ENCODE measurements at places on chromosomes 6 and 20. TPM values are rescaled to one million over a fixed set of nuclear protein-coding genes. Genes with fewer than 3 reads are reported as not detected.

DNA sequence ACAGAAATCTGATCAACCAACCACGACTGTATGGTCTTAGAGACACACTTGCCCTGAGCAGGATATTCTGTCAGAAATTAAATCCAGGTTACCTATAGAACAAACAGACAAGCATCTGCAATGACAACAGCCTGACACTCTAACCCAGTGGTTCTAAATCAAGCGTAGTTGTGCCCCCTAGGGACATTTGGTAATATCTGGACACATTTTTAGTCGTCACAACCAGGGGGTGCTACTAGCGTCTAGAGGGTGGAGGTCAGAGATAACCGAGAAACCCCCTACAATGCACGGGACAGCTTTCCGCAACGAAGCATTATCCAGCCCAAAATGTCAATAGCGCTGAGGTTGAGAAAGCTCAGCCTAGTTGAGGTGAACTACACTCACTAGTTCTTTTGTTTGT is 32.3 kb downstream of the ID4 start:
- no peaks in the 10 kb centered on the region for H3K36me3 ChIP-seq
- no peak for DNase-seq
- H3K4me1 ChIP-seq: no peaks in the 10 kb centered on the region
- H3K27me3 ChIP-seq: no peaks in the 10 kb centered on the region
- H3K4me3 ChIP-seq: no peak overlapping the region

DNA sequence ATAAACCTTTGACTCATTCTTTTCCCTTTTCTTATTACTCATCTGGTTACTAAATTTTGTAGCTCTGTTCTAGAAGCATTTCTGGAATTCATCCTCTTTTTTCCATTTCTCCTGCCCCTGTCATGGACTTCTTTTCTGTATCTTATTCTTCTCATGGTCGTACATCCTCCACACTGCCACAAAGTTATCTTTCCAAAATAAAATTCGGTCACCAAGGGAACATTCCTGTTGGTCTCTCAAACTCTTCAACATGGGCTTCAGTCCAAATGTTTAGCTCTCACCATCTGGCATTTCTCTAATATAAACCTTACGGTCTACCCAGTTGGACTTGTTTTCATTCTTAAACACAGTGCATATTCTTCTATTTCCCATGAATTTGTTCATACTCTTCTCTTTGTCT is 428.8 kb upstream of the ID4 start:
- H3K27me3 ChIP-seq: no peaks in the 10 kb centered on the region
- DNase-seq: no peak
- no peaks in the 10 kb centered on the region for H3K36me3 ChIP-seq

BPIFB6 gene
- not detected for total RNA-seq

GGTLC1 gene
- total RNA-seq: not detected

DNA sequence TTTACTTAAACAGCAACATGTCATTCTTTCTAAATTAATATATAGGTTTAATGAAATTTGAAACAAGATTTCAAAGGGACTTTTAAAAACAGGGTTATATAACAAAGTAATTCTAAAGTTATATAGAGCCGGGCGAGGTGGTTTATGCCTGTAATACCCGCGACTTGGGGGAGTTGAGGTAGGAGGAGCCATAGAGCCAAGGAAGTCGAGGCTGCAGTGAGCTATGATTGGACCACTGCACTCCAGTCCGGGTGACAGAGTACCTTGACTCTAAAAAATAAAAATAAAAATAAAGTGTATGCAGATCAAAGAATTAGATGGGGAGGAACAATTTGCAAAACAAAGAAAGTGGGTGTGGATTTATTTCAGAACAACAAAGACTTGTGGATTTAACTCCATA is 151.1 kb upstream of the GLP1R start:
- DNase-seq: no peak
- no peaks in the 10 kb centered on the region for H3K36me3 ChIP-seq
- H3K27me3 ChIP-seq: no peaks in the 10 kb centered on the region
- no peak overlapping the region for H3K27ac ChIP-seq
- H3K4me3 ChIP-seq: no peak overlapping the region

- H3K27ac ChIP-seq: peak overlapping the region; percentile 72
- H3K4me1 ChIP-seq: peaks cover 14% of the 10 kb centered on the region
- no peak for DNase-seq
- H3K36me3 ChIP-seq: no peaks in the 10 kb centered on the region
- H3K4me3 ChIP-seq: no peak overlapping the region
These were observed 2.1 kb downstream of the FAM210B start for GRCh38 chr20:56360908-56361205.

- no peaks in the 10 kb centered on the region for H3K27me3 ChIP-seq
- H3K36me3 ChIP-seq: no peaks in the 10 kb centered on the region
- H3K4me3 ChIP-seq: no peak overlapping the region
- DNase-seq: no peak
- H3K27ac ChIP-seq: no peak overlapping the region
These were observed 131.1 kb upstream of the CEP162 start for GRCh38 chr6:84358581-84358980.

PNPLA1 gene
- not detected for total RNA-seq

NKAIN4 gene
- not detected for total RNA-seq

DNA sequence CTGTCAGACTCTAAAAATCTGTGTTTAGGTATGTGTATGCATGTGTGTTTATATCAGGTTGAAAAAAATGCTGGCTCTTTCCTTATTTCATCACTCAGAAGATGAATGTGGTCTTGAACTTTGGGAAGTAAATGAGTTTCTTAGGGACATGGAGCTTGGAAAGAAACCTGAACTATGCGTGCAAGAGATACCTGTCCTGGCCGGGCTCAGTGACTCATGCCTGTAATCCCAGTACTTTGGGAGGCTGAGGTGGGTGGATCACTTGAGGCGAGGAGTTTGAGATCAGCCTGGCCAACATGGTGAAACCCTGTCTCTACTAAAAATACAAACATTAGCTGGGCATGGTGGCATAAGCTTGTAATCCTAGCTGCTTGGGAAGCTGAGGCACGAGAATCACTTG is 4.4 kb upstream of the GLP1R start:
- H3K27me3 ChIP-seq: peaks cover 19% of the 10 kb centered on the region
- no peak overlapping the region for H3K27ac ChIP-seq
- H3K4me3 ChIP-seq: no peak overlapping the region
- no peaks in the 10 kb centered on the region for H3K4me1 ChIP-seq
- DNase-seq: no peak

- H3K4me3 ChIP-seq: no peak overlapping the region
- H3K27me3 ChIP-seq: no peaks in the 10 kb centered on the region
- DNase-seq: no peak
These were observed 169.5 kb upstream of the BEND3 start for GRCh38 chr6:107284805-107285204.

ENPP1 gene
- total RNA-seq: 2.2 TPM

OOEP gene
- not detected for total RNA-seq

CRISP2 gene
- total RNA-seq: not detected

- no peaks in the 10 kb centered on the region for H3K4me1 ChIP-seq
- no peaks in the 10 kb centered on the region for H3K27me3 ChIP-seq
- H3K27ac ChIP-seq: no peak overlapping the region
- DNase-seq: no peak
- H3K36me3 ChIP-seq: no peaks in the 10 kb centered on the region
- H3K4me3 ChIP-seq: no peak overlapping the region
These were observed 48.5 kb downstream of the COL12A1 start for GRCh38 chr6:75157336-75157735.

DNA sequence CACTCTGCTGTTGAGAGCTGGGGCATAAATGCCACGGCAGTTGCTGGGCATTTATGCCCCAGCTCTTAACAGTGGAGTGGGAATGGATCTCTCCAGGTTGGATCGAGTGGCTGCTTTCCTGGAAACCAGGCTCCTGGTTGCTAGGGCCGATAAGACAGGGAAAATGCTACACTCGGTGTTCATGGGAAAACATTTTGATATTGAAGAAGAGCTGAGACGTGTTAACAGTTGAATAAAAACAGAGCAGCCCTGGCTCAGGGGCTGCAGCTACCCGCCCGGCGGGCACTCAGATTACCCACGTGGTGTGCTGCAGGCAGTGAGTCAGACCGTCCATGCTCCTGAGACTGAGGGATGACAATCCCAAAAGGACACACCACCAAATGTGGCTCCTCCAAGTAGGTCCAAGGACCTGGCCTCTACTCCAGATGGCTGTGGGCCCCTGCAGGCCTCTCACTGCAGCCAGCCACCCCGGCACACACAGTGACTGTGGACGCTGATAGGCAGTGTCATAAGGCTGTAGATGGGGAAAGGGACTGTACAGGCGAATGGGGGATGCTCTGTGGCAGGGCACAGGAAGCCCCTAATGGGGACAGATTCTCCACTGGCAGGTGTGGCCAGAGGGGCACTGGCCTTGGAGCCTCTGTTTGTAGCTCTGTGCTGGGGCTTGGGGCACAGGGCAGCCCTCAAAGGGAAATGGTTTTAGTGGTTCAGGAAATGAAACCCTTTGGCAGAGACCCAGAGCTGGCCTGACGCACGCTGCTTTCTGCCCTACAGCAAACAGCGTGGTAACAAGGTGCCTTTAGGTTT is 237.8 kb downstream of the LY86 start:
- H3K4me1 ChIP-seq: no peaks in the 10 kb centered on the region
- H3K27me3 ChIP-seq: no peaks in the 10 kb centered on the region
- H3K4me3 ChIP-seq: no peak overlapping the region
- H3K36me3 ChIP-seq: no peaks in the 10 kb centered on the region
- no peak overlapping the region for H3K27ac ChIP-seq
- no peak for DNase-seq

LHFPL5 gene
- total RNA-seq: not detected

CDH4 gene
- total RNA-seq: not detected

- H3K4me1 ChIP-seq: no peaks in the 10 kb centered on the region
- no peak overlapping the region for H3K4me3 ChIP-seq
- H3K27me3 ChIP-seq: no peaks in the 10 kb centered on the region
- DNase-seq: no peak
- no peaks in the 10 kb centered on the region for H3K36me3 ChIP-seq
These were observed 62.3 kb downstream of the PDE7B start for GRCh38 chr6:135913785-135914184.

- DNase-seq: no peak
- no peak overlapping the region for H3K27ac ChIP-seq
- H3K4me3 ChIP-seq: no peak overlapping the region
- no peaks in the 10 kb centered on the region for H3K27me3 ChIP-seq
These were observed 25.6 kb downstream of the SLC12A5 start for GRCh38 chr20:46054606-46055005.

DNA sequence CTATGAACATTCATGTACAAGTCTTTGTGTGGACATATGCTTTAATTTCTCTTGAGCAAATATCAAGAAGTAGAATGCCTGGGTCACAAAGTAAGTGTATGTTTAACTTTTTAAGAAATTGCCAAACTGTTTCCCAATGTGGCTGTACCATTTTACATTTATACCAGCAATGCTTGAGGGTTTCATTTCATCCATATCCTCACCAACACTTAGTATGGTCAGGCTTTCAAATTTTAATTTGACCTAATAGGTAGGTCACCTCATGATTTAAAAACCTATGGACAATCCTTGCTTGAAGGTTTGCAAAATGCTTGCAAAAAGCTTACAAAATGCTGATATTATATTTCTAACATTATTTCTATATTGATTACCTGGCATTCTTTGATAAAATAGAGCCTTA is 19.5 kb upstream of the SRSF3 start:
- no peak overlapping the region for H3K4me3 ChIP-seq
- H3K4me1 ChIP-seq: peaks cover 5% of the 10 kb centered on the region
- H3K27me3 ChIP-seq: no peaks in the 10 kb centered on the region
- no peaks in the 10 kb centered on the region for H3K36me3 ChIP-seq
- no peak for DNase-seq

GRCh38 chr6:122818866-122819265 is 29.8 kb downstream of the SMPDL3A start:
- no peaks in the 10 kb centered on the region for H3K36me3 ChIP-seq
- no peaks in the 10 kb centered on the region for H3K27me3 ChIP-seq
- DNase-seq: no peak
- H3K27ac ChIP-seq: no peak overlapping the region
- no peak overlapping the region for H3K4me3 ChIP-seq

DNA sequence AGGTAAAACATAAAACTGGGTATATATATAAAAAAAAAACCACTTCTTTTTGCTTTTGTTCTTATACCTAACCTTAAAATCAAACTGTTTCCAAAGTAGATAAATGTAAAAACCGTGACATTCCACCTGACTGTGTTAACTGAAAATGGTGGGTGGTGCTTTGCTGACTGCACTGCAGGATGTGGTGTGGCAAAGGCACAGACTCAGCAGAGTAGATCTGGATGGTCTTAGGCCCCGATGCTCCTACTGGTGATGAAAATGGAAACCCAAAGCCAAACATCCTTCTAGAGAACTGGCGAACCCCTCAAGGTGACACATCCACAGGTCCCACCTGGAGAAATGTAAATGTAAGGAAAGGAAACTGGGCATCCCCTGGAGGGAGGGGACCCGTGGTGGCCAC is 8.9 kb downstream of the TGIF2 start:
- H3K4me3 ChIP-seq: no peak overlapping the region
- H3K36me3 ChIP-seq: peaks cover 25% of the 10 kb centered on the region
- DNase-seq: peak; percentile 36
- H3K4me1 ChIP-seq: peaks cover 13% of the 10 kb centered on the region
- H3K27me3 ChIP-seq: no peaks in the 10 kb centered on the region

GRCh38 chr6:25147223-25147622 is 132.0 kb upstream of the CARMIL1 start:
- H3K4me3 ChIP-seq: no peak overlapping the region
- DNase-seq: no peak
- H3K36me3 ChIP-seq: no peaks in the 10 kb centered on the region

TFAP2B gene
- not detected for total RNA-seq

Data from CD8-positive, alpha-beta memory T cell (primary cell).